ENCODE measurements at places on chromosomes 1 and 21.

- DNase-seq: no peak
Measured at GRCh38 chr1:230768903-230769570, 21.8 kb downstream of the CAPN9 start.

- DNase-seq: no peak
Measured at GRCh38 chr1:56045062-56045461, 534.3 kb downstream of the PLPP3 start.

DNA sequence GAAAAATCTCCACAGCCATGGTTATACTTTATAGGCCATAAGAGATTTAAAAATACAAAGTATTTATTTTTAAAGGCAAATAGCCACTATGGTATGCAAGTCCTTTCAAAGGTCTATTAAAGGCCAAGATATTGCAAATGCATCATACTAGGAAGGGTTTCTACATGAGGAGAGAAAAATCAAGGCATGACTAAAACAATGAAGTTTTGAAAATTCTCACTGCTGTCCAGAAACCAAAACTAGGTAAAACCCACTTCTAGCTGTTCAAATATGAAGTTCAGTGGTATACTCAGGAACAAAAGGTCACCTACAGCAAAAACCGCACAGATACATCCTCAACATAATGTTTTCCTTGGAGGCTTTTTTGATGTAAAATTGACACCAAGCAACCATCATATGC, 75.0 kb downstream of the EPS15 start:
- DNase-seq: no peak

GRCh38 chr1:245829194-245829593, 674.4 kb downstream of the KIF26B start:
- no peak for DNase-seq

DNA sequence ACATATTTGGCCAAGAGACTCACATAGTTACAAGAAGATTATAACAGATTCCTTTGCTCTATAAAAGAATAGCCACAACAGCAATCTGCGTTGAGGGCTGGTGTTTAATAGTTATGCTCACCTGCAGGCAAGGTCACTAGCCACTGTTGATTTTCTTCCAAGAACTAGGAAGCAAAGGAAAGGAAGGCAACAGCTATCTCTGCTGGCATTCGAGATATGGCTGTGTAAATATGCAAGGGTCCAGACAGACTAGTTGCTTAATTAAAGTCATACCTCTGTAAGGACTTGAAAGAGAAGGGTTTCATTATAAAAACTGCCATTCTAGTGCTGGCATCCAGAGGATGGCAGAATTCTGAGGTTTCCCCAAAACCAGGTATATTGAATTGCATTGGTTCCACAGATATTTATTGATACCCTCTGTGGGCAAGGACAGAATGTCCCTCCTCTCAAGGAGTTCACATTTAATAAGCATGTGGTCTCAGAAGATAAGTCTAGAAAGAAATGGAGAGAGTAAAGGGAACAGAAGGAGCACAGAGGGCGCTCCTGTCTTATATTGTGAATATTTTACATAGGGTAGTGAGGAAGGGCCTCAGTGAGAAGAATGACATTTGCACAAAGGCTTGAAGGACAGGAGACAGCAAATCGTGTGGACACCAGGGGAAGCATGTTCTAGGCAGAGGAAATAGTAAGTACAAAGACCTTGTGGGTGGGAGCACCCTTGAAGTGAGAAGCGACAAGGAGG, 23.6 kb upstream of the PLEKHA6 start:
- DNase-seq: no peak
